ENCODE measurements at places on chromosomes 2 and 18. TPM values are rescaled to one million over a fixed set of nuclear protein-coding genes. Genes with fewer than 3 reads are reported as not detected.

The DYSF gene
- not detected for total RNA-seq

The IL36B gene
- not detected for total RNA-seq

The ALPG gene
- total RNA-seq, result not detected

The MEX3C gene
- total RNA-seq, result 56.6 TPM

The SLC4A3 gene
- not detected for total RNA-seq

The SCN3A gene
- total RNA-seq, result not detected

- H3K27me3 ChIP-seq, result no peaks in the 10 kb centered on the region
- H3K4me3 ChIP-seq, result peak overlapping the region; percentile 66
- peak overlapping the region; percentile 96 for H3K27ac ChIP-seq
- peaks cover 97% of the 10 kb centered on the region for H3K4me1 ChIP-seq
Measured at GRCh38 chr2:224927646-224928173, 114.6 kb downstream of the DOCK10 start.

GRCh38 chr2:181218401-181218821, 238.0 kb downstream of the UBE2E3 start:
- H3K27me3 ChIP-seq, result no peaks in the 10 kb centered on the region
- no peak overlapping the region for H3K4me3 ChIP-seq
- DNase-seq, result no peak
- peaks cover 10% of the 10 kb centered on the region for H3K36me3 ChIP-seq
- H3K27ac ChIP-seq, result no peak overlapping the region

- peaks cover 13% of the 10 kb centered on the region for H3K36me3 ChIP-seq
- H3K27me3 ChIP-seq, result no peaks in the 10 kb centered on the region
- DNase-seq, result no peak
- H3K4me1 ChIP-seq, result no peaks in the 10 kb centered on the region
- no peak overlapping the region for H3K4me3 ChIP-seq
- no peak overlapping the region for H3K27ac ChIP-seq
Measured at GRCh38 chr2:109440499-109441156, 173.1 kb downstream of the SEPTIN10 start.

GRCh38 chr18:9614401-9615279, at the start of gene PPP4R1:
TSS of gene PPP4R1 (minus strand) at chr18:9614559. CDS start at chr18:9614484, 75 bp downstream.
- H3K4me1 ChIP-seq, result peaks cover 35% of the 10 kb centered on the region
- no peaks in the 10 kb centered on the region for H3K27me3 ChIP-seq
- H3K4me3 ChIP-seq, result peak within 1 kb of the TSS; percentile 95
- peak within 1 kb of the TSS; percentile 91 for H3K27ac ChIP-seq

GRCh38 chr18:2589345-2590068, 18.1 kb downstream of the NDC80 start:
- H3K27ac ChIP-seq, result peak overlapping the region; percentile 81
- peaks cover 37% of the 10 kb centered on the region for H3K4me1 ChIP-seq
- H3K27me3 ChIP-seq, result no peaks in the 10 kb centered on the region
- H3K4me3 ChIP-seq, result peak overlapping the region; percentile 7
- peaks cover 66% of the 10 kb centered on the region for H3K36me3 ChIP-seq

- H3K4me3 ChIP-seq, result no peak overlapping the region
- no peak overlapping the region for H3K27ac ChIP-seq
- no peaks in the 10 kb centered on the region for H3K27me3 ChIP-seq
- DNase-seq, result no peak
- H3K4me1 ChIP-seq, result no peaks in the 10 kb centered on the region
Measured at GRCh38 chr18:10971717-10972116, 177.7 kb downstream of the PIEZO2 start.

DNA sequence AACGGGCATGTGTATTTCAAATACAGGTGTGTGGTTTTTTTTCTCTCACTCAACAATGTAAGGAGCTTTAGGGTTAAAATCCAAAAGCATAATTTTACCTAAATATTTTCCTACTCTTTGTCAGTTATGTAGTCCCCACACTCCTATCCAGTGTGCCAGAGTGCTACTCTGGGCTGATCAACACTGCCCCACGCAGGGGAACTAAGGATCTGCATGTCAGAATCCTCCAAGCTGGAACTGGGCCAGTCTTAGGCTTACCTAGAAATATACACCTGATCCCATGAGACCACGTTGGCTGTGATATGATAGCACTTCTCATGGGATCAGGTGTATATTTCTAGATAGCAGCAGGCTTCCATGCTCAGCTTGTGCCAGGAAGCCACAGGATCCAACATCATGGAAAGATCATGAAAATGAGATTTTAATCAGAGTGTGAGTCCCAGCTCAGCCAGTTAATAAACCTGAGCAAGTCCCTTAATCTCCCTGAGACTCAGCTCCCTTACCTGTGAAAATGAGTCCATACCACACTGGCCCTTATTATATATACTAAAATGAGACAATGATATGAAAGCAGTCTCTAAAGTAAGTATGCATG, 29.7 kb downstream of the CCDC141 start:
- no peak overlapping the region for H3K4me3 ChIP-seq
- no peaks in the 10 kb centered on the region for H3K27me3 ChIP-seq
- no peak overlapping the region for H3K27ac ChIP-seq
- H3K36me3 ChIP-seq, result no peaks in the 10 kb centered on the region
- peak; percentile 63 for DNase-seq

- H3K4me1 ChIP-seq, result no peaks in the 10 kb centered on the region
- no peak overlapping the region for H3K4me3 ChIP-seq
- no peaks in the 10 kb centered on the region for H3K36me3 ChIP-seq
- DNase-seq, result no peak
Measured at GRCh38 chr18:9323750-9324445, 10.7 kb upstream of the TWSG1 start.

DNA sequence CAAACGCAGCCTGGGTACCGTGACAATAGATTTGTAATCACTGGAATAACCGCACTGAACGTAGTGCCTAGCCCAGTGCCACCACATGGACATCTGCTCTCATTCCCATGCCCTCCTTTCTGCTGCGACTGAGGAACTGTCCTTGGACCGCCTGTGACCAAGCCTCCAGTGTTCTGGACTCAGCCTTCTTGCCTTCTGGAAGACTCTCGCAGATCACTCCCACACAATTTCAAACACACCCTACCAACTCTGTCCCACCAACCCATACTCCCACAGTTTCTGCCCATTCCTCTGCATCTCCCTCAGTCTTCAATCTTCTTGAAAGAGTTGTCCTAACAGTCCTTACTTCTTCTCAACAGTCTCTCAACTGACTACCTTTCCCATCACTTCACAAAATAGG, 2.1 kb downstream of the RNF149 start:
- H3K4me3 ChIP-seq, result peak overlapping the region; percentile 98
- no peaks in the 10 kb centered on the region for H3K27me3 ChIP-seq
- DNase-seq, result peak; percentile 37
- H3K36me3 ChIP-seq, result peaks cover 33% of the 10 kb centered on the region
- peak overlapping the region; percentile 97 for H3K27ac ChIP-seq

- no peak overlapping the region for H3K4me3 ChIP-seq
- no peak for DNase-seq
- no peaks in the 10 kb centered on the region for H3K36me3 ChIP-seq
- no peaks in the 10 kb centered on the region for H3K4me1 ChIP-seq
Measured at GRCh38 chr2:236289766-236290462, 25.7 kb upstream of the ASB18 start.

- H3K27ac ChIP-seq, result no peak overlapping the region
- no peaks in the 10 kb centered on the region for H3K27me3 ChIP-seq
- DNase-seq, result no peak
- H3K36me3 ChIP-seq, result peaks cover 22% of the 10 kb centered on the region
Measured at GRCh38 chr2:191699341-191699945, 21.5 kb downstream of the NABP1 start.

- H3K27me3 ChIP-seq, result no peaks in the 10 kb centered on the region
- no peak overlapping the region for H3K4me3 ChIP-seq
- peaks cover 4% of the 10 kb centered on the region for H3K36me3 ChIP-seq
- no peak for DNase-seq
- peak overlapping the region; percentile 8 for H3K27ac ChIP-seq
- H3K4me1 ChIP-seq, result peaks cover 9% of the 10 kb centered on the region
Measured at GRCh38 chr2:25226827-25227226, 58.4 kb upstream of the POMC start.

DNA sequence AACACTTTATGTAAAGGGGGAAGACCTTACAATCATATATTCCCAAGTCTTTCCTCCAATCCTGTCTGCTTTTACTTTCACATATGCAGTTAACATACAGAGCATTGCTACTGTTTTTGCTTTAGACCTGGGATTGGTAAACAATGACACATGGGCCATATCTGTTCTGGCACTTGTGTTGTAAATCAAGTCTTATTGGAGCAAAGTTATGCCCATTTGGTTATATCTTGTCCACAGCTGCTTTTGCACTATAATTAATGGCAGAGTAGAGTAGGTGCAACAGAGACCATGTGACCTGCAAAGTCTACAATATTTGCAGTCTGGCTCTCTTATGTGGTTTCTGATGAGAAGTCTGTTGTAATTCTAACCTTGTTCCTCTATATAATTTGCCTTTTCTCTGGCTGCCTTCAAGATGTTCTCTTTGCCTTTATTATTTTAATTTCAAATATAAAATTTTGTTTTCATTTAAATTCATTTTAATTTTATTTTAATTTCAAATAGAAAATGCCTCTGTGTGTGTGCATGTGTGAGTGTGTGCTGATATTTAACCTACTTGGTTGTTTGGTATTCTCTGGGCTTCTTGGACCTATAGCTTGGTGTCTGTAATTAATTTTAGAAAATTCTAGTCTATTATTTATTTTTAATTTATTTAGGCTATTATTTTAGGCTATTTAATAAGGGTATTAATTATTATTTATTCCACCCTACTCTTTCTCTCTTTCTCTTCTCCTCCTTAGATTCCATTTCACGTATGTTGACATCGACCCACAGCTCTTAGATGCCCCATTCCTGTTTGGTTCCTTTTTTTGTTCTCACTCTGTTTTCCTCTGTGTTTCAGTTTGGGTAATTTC, 16.8 kb upstream of the LPIN1 start:
- H3K27me3 ChIP-seq, result peaks cover 13% of the 10 kb centered on the region
- H3K4me1 ChIP-seq, result no peaks in the 10 kb centered on the region
- no peak overlapping the region for H3K27ac ChIP-seq

DNA sequence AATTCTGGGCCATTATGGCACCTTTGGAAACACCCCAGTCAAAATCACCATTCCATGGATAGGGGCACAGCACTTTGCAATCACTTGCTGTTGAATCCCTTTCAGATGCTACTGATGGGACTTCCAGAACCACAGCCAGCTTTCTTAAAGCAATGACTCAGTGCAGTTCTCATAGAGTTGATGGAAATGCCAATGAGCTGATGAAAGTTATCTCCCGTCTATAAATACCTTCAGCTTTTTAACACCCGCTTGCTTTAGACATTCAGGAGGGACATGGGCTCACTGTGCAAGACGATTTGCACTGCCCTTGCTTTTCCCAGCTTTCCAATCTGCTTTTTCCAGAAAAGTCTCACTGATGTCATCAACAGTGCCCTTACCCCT, 66.7 kb upstream of the RPL31 start:
- H3K27ac ChIP-seq, result no peak overlapping the region
- H3K4me3 ChIP-seq, result no peak overlapping the region
- no peaks in the 10 kb centered on the region for H3K27me3 ChIP-seq
- peaks cover 3% of the 10 kb centered on the region for H3K4me1 ChIP-seq
- H3K36me3 ChIP-seq, result no peaks in the 10 kb centered on the region

DNA sequence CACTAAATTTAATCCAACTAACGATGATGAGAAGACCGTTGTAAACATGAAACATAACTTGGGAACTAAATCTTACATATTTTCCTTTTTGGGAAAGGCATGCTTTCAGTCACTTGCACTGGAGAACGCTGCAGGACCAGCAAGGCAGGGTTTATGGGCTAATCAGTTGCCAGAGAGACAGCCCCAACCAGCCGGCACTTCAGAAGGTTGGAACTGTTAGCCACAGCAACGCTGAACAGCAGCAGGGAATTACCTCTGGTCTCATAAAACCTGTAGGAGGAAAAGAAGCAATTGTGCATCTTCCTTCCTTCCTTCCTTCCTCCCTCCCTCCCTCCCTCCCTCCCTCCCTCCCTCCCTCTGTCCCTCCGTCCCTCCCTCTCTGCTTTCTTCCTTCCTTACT, 33.9 kb upstream of the SIX2 start:
- DNase-seq, result no peak
- H3K27me3 ChIP-seq, result peaks cover 11% of the 10 kb centered on the region
- no peak overlapping the region for H3K4me3 ChIP-seq
- no peaks in the 10 kb centered on the region for H3K4me1 ChIP-seq
- H3K36me3 ChIP-seq, result no peaks in the 10 kb centered on the region

DNA sequence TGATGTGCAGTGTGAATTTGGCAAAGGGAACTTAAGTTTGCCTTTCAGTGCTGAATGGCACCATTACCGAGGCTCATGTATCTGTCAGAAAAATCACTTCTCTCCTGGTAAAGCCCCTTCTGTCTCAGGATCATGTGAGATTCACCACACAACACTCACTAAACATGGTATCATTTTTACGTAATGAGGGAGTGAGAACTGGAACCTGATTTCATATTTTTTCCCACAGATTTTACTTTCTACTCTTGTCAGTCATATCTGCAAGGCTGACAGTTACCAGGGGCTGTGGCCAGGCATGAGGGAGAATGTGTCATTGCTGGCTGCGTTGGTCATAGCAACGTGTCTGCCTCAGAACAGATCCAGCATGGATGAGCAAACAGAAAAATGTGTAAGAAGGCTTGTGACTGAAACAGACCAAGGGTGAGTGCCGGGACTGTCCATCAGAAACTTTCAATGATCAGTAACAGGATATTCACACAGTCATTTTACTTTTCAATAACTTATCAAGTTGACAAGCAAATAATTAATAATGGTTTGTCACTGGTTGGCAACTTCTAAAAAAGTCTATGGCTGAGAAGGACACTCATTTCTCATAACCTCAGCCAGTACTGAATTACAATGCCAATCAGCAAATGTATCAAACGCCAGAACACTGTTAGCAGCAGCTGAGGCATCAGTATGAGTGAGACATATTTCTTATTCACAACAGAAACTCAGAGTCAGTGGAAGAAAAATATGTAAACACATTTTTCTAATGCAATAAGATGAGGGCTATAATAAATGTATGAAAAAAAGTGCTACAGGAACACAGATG, 100.5 kb downstream of the CDC42EP3 start:
- no peak overlapping the region for H3K4me3 ChIP-seq
- peak; percentile 85 for DNase-seq
- peaks cover 29% of the 10 kb centered on the region for H3K4me1 ChIP-seq

DNA sequence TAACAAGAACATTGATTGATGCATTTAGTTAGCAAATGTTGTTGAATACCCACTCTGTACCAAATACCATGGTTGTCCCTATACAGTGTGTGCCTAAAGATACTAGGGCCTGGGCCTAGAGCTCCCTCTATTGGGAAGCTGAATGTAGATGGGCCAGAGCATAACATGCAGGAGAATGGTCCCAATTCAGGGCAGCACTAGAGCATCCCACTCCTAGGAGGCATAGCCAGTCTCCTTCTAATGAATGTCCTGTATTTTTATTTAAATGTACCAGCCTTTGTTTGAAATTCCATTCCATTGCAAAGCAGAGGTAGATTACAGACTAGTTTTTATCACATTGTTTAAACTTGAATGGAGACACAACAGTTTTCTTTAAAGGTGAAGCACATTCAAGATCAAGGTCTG, 90.6 kb downstream of the FEZ2 start:
- H3K36me3 ChIP-seq, result no peaks in the 10 kb centered on the region
- no peaks in the 10 kb centered on the region for H3K4me1 ChIP-seq
- no peaks in the 10 kb centered on the region for H3K27me3 ChIP-seq

GRCh38 chr2:1978706-1979105, 234.4 kb upstream of the PXDN start:
- H3K36me3 ChIP-seq, result no peaks in the 10 kb centered on the region
- no peaks in the 10 kb centered on the region for H3K4me1 ChIP-seq
- H3K27me3 ChIP-seq, result no peaks in the 10 kb centered on the region
- H3K4me3 ChIP-seq, result no peak overlapping the region
- DNase-seq, result no peak
- no peak overlapping the region for H3K27ac ChIP-seq

GRCh38 chr2:81467096-81467495, 1162.5 kb upstream of the LRRTM1 start:
- H3K4me1 ChIP-seq, result no peaks in the 10 kb centered on the region
- H3K4me3 ChIP-seq, result no peak overlapping the region
- DNase-seq, result no peak
- H3K27me3 ChIP-seq, result no peaks in the 10 kb centered on the region

Measured in activated CD4-positive, alpha-beta memory T cell treated with anti-CD3 and anti-CD28 coated beads for 36 hours (primary cell).